NCI-H2081 treated with DMSO at 0.1 percent for 48 hours (cell line): ENCODE measurements at places on chromosomes 1 and 21.

DNA sequence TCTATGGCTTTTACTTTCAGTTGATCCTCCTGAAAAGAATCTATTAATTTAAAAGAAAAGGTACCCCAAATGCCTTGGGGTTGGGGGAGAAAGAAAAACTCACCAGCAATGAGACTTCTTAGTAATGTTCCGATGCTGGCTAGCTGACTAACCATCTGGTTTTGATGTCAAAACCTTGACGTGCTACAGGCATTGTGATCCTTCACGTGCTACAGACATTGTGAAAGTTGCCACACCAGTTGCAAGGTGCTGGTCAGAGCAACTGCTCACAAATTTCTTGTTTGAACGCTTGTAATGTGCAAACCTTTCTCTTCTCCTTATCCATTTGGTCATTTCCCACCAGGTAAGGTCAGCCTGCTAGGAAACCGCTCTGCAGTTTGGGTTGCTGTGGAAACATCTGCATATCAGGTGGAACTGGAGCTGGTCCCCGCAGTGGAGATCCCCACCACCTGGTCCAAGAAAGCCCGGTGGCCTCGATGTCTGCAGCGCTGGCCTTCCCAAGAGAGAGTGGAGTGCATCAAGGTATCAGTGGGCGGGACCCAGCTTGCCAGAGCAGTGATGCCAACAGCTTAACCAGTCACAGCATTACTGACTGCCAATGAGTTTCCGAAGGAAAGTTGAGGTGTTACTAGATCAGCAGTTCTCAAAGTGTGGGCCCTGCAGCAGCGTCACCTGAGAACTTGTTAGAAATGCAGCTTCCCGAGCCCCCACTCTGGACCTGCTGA, 16.1 kb downstream of the MAB21L3 start:
- DNase-seq: no peak

DNA sequence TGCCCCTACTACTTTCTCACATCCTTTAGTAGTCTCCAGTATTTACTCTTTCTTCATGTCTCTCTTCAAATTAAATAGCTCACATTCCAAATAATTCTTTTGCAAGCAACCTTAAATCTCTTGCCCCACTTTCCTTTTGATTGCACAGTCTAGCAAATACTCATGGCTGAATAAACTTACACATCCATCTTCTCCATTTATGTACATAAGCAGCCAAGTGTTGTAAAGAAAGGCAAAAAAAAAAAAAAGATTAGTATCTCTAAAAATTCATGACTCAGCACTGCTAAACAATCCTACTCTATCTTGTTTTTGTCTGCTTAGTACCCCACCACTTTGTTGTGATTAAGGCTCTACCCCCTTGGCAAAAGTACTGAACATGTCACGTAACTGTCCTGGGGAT, 42.6 kb downstream of the F13B start:
- no peak for DNase-seq

- DNase-seq: no peak
Measured at GRCh38 chr1:218617986-218618385, 272.9 kb downstream of the TGFB2 start.

GRCh38 chr1:52955129-52955970, 28.3 kb downstream of the SCP2 start:
- peak; percentile 19 for DNase-seq

- DNase-seq: no peak
Measured at GRCh38 chr1:196777603-196778002, 3.0 kb downstream of the CFHR3 start.

DNA sequence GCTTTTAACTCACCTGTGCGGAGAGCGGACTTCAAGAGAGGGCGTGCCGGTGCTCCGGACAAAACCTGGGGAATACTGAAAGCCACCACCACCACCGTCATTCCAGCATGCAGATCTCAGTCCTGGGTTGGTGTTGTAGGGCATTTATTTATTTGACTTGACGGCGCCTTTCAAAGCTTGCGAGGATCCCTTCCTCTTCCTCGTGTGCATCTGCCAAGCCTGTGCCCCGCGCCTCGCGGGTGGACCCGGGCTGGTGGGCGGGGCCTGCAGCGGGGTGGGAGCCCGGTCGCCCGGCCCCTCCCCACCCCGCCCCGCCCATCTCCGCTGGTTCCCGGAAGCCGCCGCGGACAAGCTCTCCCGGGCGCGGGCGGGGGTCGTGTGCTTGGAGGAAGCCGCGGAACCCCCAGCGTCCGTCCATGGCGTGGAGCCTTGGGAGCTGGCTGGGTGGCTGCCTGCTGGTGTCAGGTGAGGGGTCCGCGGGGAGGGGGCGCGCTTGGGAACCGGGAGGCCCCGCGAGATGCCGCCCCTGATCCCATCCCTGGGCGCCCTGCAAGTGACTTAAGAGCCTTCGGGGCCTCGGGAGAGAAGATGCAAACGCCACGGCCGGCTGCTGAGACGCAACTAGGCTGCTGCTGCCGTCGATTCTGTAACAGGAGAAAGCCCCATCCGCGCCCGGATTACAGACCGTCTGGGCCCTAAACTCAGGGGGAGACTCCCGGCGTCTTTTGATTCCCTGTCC, at the start of gene IL10RB:
TSS of gene IL10RB (plus strand) at position 318 of the 739 bp plus-strand sequence. CDS start at position 417, 99 bp downstream.
- no peak for DNase-seq

DNA sequence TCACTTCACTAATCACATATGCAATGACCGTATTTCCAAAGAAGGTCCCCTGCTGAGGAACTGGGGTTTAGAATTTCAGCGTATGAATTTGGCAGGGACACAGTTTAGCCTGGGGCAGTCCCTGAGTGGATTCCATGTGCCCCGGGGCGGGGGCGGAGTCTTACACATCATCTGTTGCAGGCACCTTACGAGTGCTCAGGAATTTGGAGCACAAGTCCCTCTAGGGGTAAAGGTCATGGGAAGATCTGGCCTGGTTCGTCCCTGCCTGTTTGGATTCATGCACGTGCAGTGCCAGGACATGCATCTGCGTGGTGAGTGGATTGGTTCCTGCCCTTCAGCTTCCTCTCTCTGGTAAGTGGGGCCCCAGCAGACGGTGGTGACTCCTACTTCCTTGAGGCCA, 208.3 kb upstream of the C1orf174 start:
- DNase-seq: no peak

DNA sequence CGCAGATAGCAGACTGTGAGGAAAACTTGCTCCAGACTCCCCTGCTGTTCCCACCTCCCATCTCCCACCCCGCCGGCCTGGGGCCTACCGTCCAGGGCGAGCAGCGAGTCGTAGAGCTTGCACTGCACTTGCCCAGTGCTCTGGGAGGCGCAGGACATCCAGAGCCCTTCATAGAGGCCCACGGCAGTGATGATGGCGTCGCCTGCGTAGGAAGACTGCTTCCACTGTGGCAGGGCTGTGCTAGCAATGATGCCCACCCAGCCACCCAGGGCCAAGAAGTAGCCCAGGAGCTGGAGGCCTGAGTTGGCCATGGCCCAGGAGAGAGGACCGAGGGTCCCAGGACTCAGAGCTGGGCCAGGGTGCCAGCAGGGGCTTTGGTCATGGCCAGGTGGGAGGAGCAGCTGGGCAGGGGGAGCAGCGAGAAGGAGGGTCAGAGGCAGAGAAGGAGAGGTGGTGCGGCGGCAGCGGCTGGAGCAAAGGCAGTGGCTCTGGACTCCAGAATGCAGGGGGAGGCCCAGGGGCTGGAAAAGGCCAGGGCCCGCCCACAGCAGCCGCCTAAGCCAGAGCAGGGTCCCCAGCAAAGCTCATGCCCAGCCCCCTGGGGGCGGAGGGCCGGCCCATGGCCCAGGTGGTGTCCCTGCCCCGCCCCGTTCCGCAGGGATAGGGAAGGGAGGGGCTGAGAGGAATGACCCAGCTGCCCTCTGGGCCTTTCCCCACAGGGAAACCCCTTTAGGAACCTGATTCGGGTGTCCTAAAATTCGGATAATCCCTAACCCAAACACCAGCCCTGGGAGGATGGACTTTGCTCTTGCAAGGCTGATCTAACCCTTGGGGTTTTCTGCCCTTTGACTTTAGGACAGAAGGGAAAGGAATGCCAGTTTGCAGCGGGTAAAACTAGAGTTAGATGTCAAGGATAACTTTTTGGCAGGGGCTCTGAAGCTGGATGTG, at the start of gene CLDN19:
TSS of gene CLDN19 (minus strand) at position 484 of the 948 bp plus-strand sequence. CDS start at position 311, 173 bp downstream.
- DNase-seq: no peak

DNA sequence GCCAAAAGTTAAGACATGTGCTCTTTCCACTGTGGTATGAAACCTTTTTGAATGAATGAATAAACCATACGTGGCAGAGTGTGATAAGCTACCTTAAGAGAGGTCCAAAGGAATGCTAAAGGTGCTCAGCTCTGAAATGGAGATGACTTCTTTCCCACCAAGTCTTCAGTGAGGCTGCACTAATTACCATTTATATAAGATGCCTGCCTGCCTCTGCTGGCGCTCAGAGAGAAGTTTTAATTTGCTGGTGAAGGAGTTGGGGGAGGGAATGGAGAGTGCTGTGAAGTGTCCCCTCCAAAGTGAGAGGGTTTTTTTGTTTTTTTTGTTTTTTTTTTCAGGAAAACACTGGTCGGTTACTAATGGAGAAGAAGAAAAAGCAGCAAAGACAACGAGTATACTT, 559.0 kb downstream of the OMA1 start:
- no peak for DNase-seq

GRCh38 chr1:198978523-198978922, 339.7 kb downstream of the PTPRC start:
- DNase-seq: no peak

DNA sequence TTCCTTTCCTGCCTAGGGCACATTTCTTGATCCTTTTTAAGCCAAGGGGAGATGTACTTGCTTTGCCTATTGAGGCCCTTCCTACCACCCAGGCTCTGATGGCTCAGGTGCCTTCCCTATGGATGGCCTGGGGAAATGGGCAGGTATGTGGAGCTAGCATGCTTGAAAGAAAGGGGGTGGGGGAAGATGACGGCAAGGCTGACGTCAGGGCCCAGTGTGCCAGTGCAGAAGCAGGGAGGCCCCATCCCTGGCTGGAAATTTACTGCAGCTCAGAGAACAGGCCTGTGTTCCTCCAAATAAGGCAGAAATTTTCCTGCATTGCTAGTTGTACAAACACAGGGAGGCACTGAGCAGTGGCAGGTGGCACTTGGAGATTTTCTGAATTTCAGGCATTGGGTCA, 453.2 kb upstream of the VAMP3 start:
- DNase-seq: no peak

- no peak for DNase-seq
Measured at GRCh38 chr1:47627471-47628370, 189.9 kb downstream of the FOXD2 start.

GRCh38 chr21:27192281-27192949, 225.5 kb upstream of the ADAMTS5 start:
- DNase-seq: no peak

- no peak for DNase-seq
Measured at GRCh38 chr1:53145942-53146708, 3.7 kb upstream of the SLC1A7 start.

- no peak for DNase-seq
Measured at GRCh38 chr1:87976316-87976715, 647.6 kb downstream of the LMO4 start.

DNA sequence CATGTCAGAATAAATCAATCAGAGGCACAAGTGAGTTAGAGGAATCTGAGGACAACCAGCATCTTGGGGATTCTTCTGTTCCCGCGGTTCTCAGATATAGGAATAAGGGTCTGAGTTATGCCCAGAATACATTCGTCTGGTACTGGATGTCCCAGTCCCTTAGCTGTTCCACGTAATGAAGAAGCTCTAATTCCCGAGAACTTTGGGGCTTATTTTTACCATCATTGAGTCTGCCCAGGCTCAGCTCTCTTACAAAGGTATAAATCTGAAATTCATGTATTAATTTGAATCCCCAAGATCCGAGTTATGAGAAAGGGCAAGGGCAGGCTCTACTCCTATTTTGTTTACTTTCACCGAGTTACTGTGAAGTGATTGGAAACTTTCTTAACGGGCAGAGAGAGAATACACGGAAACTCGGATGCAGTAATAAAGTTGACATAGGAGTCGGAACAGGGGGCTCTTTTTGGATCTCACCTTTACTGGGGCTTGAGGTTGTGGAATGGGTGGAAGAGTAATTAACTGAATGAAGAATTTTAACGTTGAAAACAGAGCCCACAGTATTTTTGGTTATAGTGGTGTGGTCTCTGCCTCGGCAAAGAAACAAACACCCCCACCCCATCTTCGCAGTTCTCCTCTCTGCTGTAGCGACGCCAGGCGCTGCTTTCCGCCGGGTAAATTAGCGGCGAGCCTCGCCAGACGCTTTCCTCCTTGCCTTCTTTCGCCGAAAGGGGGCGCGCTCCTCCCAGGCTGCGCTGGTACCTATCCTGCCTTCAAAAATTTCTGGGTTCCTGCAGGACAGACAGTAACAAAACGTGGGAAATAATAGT, 7.1 kb downstream of the PRRX1 start:
- no peak for DNase-seq

- no peak for DNase-seq
Measured at GRCh38 chr1:89705901-89706699, 73.2 kb downstream of the LRRC8C start.

DNA sequence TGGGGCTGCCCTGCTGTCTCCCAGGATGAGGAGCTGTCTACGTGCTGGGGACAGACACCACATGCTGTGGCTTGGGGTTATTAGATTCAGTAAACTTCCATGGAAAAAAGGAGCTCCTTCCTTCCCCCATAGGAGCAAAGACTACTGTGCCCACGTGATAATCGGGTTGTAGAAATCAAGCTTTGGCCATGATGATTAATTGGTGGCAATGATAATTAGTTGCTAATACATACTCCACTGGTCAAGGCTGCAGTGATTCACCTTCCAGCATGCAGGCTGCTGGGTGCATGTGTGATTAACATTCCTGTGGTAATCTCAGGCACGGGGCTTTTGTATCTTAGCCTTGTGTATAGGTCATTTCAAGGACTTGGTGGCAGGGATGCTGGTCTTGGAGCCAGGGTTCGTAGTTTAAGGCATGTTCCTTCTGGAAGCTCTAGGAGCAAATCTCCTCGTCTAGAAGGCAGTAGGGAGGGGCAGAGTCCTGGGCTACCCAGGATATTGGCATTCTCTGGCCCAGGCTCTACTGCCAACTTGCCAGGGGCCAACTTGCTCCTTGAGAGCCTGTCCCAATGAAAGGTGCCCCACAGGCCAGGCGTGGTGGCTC, 41.4 kb downstream of the TMCO4 start:
- DNase-seq: no peak

GRCh38 chr1:36778740-36779139, 255.6 kb downstream of the GRIK3 start:
- DNase-seq: no peak
